ENCODE measurements at places on chromosomes 16 and 17. TPM values are rescaled to one million over a fixed set of nuclear protein-coding genes. Genes with fewer than 3 reads are reported as not detected.

DNA sequence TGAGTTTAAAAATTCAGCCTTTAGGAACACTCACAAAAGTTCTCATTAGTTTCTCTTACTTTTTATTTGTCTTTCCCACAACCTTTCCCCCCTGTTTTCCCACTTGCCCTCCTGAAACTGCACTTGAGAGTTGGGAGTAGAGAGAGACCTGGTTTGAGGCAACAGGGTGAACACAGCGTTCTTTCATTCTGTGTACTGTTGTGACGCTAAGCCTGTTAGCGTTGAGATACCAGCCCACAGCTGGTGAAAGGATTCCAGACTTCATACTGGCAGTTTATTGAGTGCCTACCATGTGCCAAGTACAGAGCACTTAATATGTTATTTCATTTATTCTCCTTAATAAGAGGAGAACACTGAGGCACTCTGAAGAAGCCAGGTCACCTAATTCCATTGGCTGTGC, 10.3 kb downstream of the TNRC6C start:
- H3K4me3 ChIP-seq, result no peak overlapping the region
- no peak overlapping the region for H3K27ac ChIP-seq
- H3K27me3 ChIP-seq, result no peaks in the 10 kb centered on the region
- no peaks in the 10 kb centered on the region for H3K36me3 ChIP-seq
- DNase-seq, result no peak

GRCh38 chr17:78332991-78333390, 26.9 kb downstream of the SOCS3 start:
- peaks cover 4% of the 10 kb centered on the region for H3K4me1 ChIP-seq
- H3K36me3 ChIP-seq, result no peaks in the 10 kb centered on the region
- no peak overlapping the region for H3K27ac ChIP-seq
- H3K27me3 ChIP-seq, result no peaks in the 10 kb centered on the region
- H3K4me3 ChIP-seq, result no peak overlapping the region

GRCh38 chr17:80942423-80943345, 49.0 kb upstream of the CHMP6 start:
- no peaks in the 10 kb centered on the region for H3K27me3 ChIP-seq
- DNase-seq, result peak; percentile 94
- no peaks in the 10 kb centered on the region for H3K36me3 ChIP-seq
- peaks cover 11% of the 10 kb centered on the region for H3K4me1 ChIP-seq
- peak overlapping the region; percentile 23 for H3K27ac ChIP-seq

The KPNA2 gene
- 25.2 TPM for total RNA-seq

The PRSS36 gene
- 0.69 TPM for total RNA-seq

- H3K4me1 ChIP-seq, result no peaks in the 10 kb centered on the region
- no peak overlapping the region for H3K27ac ChIP-seq
- no peak for DNase-seq
- no peaks in the 10 kb centered on the region for H3K36me3 ChIP-seq
- H3K4me3 ChIP-seq, result no peak overlapping the region
These were observed 1331.5 kb downstream of the CDH8 start for GRCh38 chr16:60704726-60705125.

- no peaks in the 10 kb centered on the region for H3K27me3 ChIP-seq
- peak overlapping the region; percentile 53 for H3K27ac ChIP-seq
- DNase-seq, result no peak
- peaks cover 96% of the 10 kb centered on the region for H3K4me1 ChIP-seq
- no peak overlapping the region for H3K4me3 ChIP-seq
These were observed 72.5 kb downstream of the MPRIP start for GRCh38 chr17:17114592-17115225.

DNA sequence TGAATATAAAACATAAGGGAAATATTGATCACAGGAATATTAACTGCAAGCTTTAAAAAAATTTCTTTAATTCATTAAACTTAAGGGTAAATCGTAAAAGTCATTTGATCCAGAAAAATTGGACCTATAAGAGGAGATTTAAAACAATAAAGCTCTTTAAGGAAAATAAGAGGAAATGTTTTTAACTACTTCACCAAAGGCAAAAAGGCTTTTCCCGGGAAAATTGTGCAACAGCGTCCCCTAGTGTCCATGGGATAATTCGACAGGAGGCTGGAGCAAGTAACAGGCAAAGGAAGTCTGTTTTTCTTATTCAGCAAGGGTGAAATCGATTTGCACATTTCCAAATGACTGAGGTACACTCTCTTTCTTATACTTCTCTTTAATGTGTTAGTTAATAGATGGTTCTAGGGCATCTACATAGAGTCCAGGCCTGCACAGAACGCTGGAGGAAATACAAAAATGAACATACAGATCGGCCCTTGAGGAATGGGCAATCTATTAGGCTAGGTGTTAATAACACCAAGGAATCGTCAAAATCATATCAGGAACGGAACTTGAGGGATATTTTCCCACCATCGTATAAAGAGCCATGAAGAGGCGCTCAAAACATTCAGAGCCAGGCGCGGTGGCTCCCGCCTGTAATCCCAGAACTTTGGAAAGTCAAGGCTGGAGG, 61.4 kb downstream of the ZNF18 start:
- no peaks in the 10 kb centered on the region for H3K27me3 ChIP-seq
- peak; percentile 25 for DNase-seq
- H3K27ac ChIP-seq, result no peak overlapping the region
- no peaks in the 10 kb centered on the region for H3K4me1 ChIP-seq
- no peak overlapping the region for H3K4me3 ChIP-seq

The USP43 gene
- not detected for total RNA-seq

The LRRC45 gene
- 3.0 TPM for total RNA-seq

DNA sequence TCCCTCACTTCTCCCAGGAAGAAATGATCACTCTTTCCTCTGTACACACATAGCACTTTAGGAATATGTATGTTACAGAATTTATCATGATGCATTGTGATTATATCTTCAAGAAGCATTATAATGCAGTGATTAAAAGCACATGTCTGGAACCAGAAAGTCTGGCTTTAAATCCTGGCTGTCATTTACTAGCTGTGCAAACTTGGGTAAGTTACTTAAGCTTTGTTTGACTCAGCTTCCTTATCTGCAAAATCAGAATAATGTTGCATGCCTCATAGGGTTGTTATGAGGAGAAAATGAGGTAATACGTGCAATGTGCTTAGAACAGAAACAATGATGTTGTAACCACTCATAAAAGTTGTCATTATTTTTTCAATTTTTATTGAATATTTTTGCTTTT, 156.3 kb upstream of the ZKSCAN2 start:
- no peaks in the 10 kb centered on the region for H3K36me3 ChIP-seq
- no peak overlapping the region for H3K27ac ChIP-seq
- no peak for DNase-seq
- no peak overlapping the region for H3K4me3 ChIP-seq
- no peaks in the 10 kb centered on the region for H3K27me3 ChIP-seq

DNA sequence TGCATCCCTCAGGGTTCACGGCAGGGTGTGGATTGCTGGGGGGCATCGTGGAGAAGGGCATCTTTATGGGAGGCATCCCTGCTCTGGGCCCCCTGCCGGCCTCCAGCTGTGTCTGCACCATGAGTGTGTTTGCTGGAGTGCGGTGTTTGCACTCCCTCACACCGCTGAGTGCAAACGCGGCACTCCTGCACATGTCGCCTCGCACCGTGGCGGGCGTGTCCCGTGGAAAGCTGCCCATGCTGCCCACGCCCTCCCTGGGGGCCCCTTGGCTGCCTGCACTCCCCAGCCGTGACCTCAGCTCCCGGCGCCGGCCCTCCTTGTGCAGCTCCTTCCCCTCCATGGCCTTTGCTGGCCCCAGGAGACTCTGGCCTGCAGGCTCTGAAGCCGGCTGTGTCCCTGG, 74.6 kb upstream of the ZNF750 start:
- H3K36me3 ChIP-seq, result no peaks in the 10 kb centered on the region
- H3K27ac ChIP-seq, result no peak overlapping the region
- peaks cover 10% of the 10 kb centered on the region for H3K4me1 ChIP-seq
- H3K27me3 ChIP-seq, result no peaks in the 10 kb centered on the region
- DNase-seq, result peak; percentile 48

DNA sequence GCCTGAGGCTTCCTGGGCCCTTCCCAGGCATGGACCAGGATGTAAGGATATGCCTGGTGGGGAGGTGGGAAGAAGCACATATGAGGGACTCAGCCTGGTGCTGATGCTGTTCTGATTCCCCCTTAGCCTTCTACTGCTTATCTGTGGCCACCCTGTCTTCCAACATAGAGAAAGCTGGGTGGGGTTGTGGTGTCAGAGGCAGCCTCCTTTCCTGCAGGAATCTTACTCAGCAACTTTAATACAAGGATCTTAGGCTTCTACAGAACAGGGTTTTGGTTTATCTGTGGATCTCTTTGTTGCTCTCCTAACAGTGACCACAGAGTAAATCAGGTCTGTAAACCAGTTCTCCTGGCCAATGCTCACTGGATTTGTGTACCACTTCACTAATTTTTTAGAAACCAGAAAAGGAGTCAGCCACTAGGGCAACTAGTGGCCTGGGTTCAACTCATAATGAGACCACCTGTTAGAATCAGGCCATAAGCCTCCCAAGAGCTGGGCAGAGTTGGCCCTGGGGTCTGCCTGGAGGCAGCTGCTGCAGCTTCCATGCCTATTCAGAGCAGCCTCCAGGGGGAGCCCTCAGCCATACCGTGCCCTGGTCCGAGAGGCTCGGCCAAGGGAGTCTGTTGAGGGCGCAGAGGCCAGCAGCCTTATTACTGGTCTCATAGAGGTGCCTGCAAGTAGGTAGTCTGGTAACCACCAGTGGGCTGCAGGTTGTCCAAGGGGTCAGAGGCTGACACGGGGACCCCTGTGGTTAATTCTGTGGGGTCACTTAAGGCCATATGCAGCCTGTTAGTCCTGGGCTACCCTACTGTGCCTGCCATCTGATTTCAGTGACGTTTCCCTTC, 7.1 kb downstream of the HAS3 start:
- peak; percentile 43 for DNase-seq
- peaks cover 52% of the 10 kb centered on the region for H3K36me3 ChIP-seq
- H3K4me3 ChIP-seq, result no peak overlapping the region
- H3K4me1 ChIP-seq, result peaks cover 8% of the 10 kb centered on the region
- H3K27me3 ChIP-seq, result no peaks in the 10 kb centered on the region

The DNASE1L2 gene
- total RNA-seq, result 0.86 TPM

The SCGB1C2 gene
- total RNA-seq, result not detected

The CDK12 gene
- 17.8 TPM for total RNA-seq

DNA sequence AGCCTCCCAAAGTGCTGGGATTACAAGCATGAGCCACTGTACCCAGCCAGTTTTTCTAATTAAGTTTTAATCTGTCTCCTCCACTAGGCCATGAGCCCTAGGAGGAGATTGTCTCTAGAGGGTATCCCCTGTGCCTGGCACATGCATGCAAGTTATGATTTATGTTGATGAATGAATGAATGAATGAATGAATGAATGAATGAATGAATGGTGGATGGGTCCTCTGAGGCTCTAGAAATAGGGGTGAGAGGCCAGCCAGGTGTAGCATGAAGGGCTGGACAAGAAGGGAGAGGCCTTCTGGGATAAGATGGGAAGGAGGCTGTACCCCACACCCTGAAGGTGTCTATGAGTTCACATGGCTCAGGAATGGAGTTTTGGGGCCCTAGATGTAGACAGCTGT, 48.8 kb downstream of the EMP2 start:
- H3K4me3 ChIP-seq, result no peak overlapping the region
- no peak overlapping the region for H3K27ac ChIP-seq

GRCh38 chr16:22912654-22913053, 98.7 kb downstream of the HS3ST2 start:
- H3K27me3 ChIP-seq, result no peaks in the 10 kb centered on the region
- no peaks in the 10 kb centered on the region for H3K4me1 ChIP-seq
- H3K4me3 ChIP-seq, result no peak overlapping the region
- no peak for DNase-seq

- no peaks in the 10 kb centered on the region for H3K36me3 ChIP-seq
- no peaks in the 10 kb centered on the region for H3K4me1 ChIP-seq
- H3K27ac ChIP-seq, result no peak overlapping the region
These were observed 91.8 kb downstream of the KCNJ2 start for GRCh38 chr17:70261170-70261569.

The EFCAB3 gene
- total RNA-seq, result not detected

DNA sequence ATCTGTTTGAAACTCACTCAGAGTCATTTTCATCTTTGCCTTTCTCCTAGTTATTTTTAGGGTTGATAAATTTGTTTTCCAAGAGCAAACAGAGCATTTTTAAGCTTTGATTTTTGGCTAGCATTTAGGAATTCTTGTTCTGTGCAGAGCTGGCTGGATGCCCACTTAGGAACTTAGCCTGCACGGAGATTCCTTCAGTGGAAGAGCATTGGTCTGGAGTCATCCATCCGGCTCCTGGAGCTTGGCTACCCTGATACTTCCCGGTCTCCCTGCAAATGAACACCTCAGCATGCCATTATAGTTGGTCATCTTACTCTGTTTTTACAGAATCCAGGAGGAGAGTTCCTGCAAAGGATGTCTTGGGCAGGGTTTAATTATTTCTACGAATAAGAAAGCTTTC, 57.1 kb downstream of the SPECC1 start:
- H3K4me3 ChIP-seq, result no peak overlapping the region
- no peaks in the 10 kb centered on the region for H3K27me3 ChIP-seq
- H3K27ac ChIP-seq, result peak overlapping the region; percentile 31
- H3K4me1 ChIP-seq, result no peaks in the 10 kb centered on the region
- no peaks in the 10 kb centered on the region for H3K36me3 ChIP-seq

- DNase-seq, result no peak
- no peak overlapping the region for H3K27ac ChIP-seq
- no peak overlapping the region for H3K4me3 ChIP-seq
- H3K4me1 ChIP-seq, result no peaks in the 10 kb centered on the region
These were observed 106.7 kb downstream of the TOX3 start for GRCh38 chr16:52440248-52440647.

- no peaks in the 10 kb centered on the region for H3K36me3 ChIP-seq
- H3K27ac ChIP-seq, result no peak overlapping the region
- DNase-seq, result no peak
- no peaks in the 10 kb centered on the region for H3K4me1 ChIP-seq
- no peak overlapping the region for H3K4me3 ChIP-seq
These were observed 72.7 kb downstream of the NT5M start for GRCh38 chr17:17375841-17376240.

DNA sequence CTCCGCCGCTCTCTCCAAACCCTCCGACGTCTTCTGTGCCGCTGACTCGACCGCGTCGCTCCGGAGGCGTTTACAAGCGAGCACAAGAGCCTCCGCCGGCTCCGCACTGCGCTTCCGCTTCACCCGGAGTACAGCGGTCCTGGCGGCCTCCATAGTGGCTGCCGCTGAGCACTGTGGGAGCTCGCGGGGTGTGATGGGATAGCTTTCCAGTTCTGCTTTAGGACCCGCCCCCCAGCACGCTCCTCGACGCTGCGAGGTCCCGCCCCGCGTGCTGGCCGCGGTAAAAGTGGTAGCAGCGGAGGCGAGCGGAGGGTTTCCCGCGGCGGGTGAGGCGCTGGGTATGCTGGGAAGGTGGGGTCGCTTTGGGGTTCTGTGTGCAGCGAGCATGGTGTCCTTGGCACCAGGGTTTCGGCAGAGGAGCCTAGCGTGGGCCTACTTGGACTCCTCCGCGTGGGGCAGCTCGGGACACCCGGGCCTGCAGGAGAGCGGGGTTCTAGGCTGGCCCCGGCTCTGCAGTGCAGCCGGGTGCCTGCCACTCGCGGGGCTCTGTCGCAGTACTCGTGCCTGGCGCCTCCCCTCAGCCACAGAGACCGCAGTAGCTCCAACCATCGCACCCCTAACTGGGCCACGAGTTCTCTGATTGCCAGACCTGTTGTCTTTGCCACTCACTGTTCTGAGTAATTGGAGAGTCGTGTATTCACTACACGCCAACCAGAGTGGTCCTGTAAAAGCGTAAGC, at the start of the genes PRMT7 and SLC7A6OS:
Gene PRMT7, plus strand, starts transcription at position 246 of the 738 bp plus-strand sequence. CDS start 4,961 bp downstream, outside the sequence.
Gene SLC7A6OS, minus strand, starts transcription at position 173 of the 738 bp plus-strand sequence. Its CDS starts 20 bp downstream, at position 153.
- H3K4me1 ChIP-seq, result peaks cover 31% of the 10 kb centered on the region
- H3K36me3 ChIP-seq, result peaks cover 8% of the 10 kb centered on the region
- H3K4me3 ChIP-seq, result peak within 1 kb of the TSS; percentile 96
